Mesothelial cell of epicardium (in vitro differentiated cells): ENCODE measurements at places on chromosomes 6 and 20.

DNA sequence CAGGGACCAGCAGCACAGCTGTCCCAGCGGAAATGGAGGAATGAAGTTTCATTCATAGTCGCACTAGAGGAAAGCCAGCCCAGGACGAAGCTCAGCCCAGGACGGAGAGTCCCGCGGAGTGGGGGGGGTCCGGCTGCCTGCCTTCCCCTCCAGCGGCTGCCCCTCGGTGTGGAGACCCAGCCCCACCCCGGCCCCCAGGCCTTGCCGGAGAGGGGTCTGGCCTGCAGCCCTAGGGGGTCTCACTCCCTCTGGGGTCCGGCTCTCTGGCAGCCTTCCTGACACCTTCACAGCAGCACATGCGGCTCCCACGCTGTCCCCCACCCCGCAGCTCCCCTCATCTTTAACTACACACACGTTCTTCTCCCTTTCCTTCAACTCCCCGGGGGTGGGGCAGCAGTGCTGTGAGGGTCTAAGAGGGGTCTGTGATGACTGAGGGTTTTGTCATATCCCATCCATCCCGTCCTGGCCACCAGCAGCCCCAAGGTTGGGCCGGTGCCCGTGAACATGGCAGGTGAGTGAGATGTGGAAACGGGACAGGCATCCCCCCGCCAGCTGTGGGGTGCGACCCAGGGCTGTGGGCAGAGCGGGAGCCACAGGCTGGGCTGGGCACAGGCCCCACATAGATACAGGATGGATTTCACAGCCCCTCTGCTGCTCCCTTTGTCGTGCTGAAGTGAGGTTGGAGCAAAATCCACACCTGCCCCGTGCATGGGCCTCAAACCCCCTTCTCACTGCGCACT is 41.8 kb downstream of the DLL1 start:
- H3K4me3 ChIP-seq: no peak overlapping the region
- DNase-seq: no peak
- H3K4me1 ChIP-seq: peaks cover 23% of the 10 kb centered on the region

GRCh38 chr6:134454794-134455193 is 136.9 kb upstream of the SGK1 start:
- H3K36me3 ChIP-seq: no peaks in the 10 kb centered on the region
- DNase-seq: no peak
- no peak overlapping the region for H3K4me3 ChIP-seq
- H3K27me3 ChIP-seq: no peaks in the 10 kb centered on the region

GRCh38 chr20:61217848-61218247 is 34.2 kb upstream of the CDH4 start:
- no peaks in the 10 kb centered on the region for H3K36me3 ChIP-seq
- no peaks in the 10 kb centered on the region for H3K4me1 ChIP-seq
- H3K27me3 ChIP-seq: peaks cover 68% of the 10 kb centered on the region
- no peak for DNase-seq

DNA sequence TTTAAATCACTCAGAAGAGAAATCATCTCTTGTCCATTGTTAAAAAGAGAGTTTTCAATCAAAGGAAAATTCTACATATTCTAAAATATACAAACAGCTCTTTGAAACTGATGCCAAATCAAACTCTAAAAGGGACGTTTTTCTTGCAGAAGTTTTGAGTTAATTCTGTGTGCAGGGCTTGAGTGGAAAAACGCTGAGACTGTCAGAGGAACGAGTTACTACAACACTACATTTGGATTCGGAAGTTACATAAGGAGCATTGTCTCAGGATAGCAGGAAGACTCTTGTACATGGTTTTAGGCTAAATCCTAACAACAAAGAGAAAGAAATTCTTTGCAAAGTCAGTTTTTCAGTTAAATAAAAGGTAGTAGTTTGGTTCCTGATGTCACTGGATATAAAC is 155.7 kb upstream of the SUPT3H start:
- no peak for DNase-seq
- no peak overlapping the region for H3K27ac ChIP-seq
- peaks cover 25% of the 10 kb centered on the region for H3K4me1 ChIP-seq
- no peaks in the 10 kb centered on the region for H3K36me3 ChIP-seq
- peaks cover 14% of the 10 kb centered on the region for H3K27me3 ChIP-seq
- no peak overlapping the region for H3K4me3 ChIP-seq

DNA sequence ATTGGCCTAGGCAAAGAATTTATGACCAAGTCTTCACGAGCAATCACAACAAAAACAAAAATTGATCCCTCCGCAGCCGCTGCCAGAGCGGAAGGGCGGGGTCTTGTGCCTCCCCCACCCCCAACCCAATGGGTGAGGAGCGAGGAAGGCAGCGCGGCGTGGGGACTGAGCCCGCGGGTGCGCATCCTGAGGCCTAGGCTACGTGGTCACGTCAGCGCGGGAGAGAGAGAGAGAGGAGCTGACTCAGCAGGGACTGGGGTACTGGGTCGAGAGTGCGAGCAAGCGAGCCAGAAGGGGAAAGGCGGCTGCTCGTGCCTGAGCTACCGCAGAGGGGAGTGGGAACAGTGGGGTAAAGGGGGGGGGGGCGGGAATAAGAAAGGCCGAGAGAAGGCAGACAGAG is 90.1 kb upstream of the FERMT1 start:
- H3K4me1 ChIP-seq: no peaks in the 10 kb centered on the region
- no peaks in the 10 kb centered on the region for H3K36me3 ChIP-seq
- no peak for DNase-seq
- H3K4me3 ChIP-seq: no peak overlapping the region
